ENCODE measurements at places on chromosomes 12 and 14.

GRCh38 chr14:86501611-86502010 lies 971.7 kb downstream of the FLRT2 start:
- DNase-seq: no peak

- DNase-seq: no peak
Observed at GRCh38 chr12:94677778-94678177, 27.4 kb upstream of the TMCC3 start.

- DNase-seq: no peak
Observed at GRCh38 chr12:2212971-2213869, 160.4 kb downstream of the CACNA1C start.

DNA sequence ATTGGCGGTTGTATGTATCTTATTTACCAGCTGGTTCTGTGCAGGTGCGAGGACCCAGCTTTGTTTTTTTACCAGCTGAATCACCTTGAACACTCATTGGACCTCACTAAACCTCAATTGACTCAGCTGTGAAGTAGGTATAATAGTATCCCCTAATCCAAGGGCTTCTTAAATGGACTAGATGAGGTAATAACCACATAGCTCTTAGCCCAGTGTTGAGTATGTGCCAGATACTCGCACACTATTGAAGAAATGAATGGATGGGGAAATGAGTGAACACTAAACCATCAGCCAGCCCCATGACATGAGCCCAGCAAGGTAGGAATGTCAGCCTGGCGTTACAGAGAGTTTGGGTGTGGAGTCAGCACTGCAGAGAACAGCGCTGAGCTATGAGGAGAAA lies 79.7 kb downstream of the RIMBP2 start:
- no peak for DNase-seq

DNA sequence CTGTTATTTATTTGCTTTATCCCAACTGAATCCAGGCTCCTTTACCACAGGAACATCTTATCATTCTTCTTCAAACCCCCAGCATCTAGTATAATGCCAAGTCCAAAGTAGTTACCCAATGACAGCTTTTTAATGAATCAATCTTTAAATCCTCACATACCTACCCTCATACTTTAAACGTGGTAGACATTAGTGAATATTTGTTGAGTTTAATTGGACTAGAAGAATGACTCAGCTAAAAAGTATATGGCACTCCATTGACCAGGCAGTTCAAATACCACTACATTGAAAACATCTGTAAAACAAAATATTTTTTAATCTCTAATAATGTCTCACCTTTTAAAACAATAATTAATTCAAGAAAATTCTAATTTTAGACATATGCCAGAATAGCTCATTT lies 98.1 kb downstream of the ZFC3H1 start:
- no peak for DNase-seq

DNA sequence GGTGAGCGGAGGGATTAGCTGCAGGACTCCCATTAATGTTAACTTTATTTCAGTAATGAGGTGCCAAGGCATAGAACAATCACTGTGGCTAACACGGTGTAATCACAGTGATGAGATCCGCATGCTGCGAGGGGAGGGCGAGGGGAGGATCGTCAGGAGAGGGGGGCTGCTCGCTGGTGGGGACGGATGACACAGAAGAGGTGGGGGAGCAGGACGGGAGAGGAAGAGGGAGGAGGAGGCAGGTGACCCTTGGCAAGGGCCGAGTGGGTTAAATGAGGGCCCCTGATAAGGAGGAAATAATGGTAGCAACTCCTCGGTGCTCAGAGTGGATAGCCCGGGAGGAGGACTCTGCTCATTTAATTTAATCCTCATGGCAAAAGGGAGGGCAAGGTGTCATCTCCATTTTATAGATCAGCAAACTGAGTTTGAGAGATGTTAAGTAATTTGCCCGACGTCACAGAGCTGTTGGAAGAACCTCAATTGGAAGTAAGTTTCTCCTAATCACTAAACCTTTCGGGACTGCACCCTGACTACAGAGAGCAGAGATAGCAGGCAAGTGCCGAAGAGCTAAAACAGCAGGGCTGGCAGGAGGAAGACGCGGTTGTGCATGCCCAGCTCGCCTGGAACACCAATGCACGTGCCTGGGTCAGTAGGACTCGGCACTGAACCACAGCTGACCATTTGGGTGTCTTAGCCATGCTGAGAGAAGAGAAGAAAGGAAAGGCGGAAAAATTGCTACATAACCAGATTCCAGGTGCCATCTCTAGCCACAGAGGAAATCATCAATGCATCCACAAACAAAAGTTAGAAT lies 43.0 kb downstream of the SPRING1 start:
- DNase-seq: no peak

DNA sequence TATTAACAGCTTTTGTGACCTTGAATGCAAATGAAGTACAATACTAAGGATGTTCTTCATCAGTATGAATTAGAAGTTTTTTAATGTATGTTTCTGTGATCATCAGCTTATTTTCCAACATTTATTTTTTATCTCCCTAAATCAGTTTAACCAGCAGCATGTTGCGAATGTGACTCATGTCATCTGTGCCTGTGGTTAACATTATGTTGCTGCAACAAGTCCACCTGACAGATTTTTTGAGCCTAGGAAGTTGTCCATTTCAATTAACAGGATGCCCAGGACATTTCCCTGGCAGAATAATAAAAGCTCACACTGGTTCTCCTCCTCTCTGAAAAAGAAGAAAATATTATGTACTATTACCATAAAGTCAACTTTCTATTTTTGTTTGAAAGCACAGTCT lies 155.5 kb downstream of the SYT1 start:
- DNase-seq: no peak

DNA sequence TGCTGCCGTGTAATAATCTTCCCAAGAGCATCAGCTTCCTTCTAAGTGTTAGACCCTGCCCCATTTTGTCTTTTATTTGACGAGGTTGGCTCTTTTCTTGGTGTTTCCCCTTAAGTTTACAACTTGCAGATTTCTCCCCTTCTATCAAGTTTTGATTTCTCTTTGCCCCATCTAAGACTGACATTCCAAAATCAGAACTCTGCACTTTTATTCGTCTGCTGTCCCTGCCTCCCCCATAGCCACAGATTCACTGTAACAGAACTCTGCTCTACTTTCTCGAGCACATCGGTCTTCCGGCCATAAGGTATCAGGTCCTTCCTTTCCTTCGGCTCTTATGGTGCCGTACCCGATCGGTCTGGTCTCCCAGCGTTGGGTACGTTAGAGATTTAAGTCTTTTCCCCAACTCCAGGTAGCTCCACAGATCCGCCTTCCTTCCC lies 563 bp downstream of the DCP1B start:
- no peak for DNase-seq

- DNase-seq: no peak
Observed at GRCh38 chr12:26195250-26195640, at the start of gene SSPN. SSPN (plus strand) TSS chr12:26195573; CDS start chr12:26195673, 100 bp downstream.

GRCh38 chr14:64337888-64338615 lies 43.9 kb upstream of the ESR2 start:
- DNase-seq: peak; percentile 42
